ENCODE measurements at places on chromosomes 1 and 21.
A peak's percentile ranks its signal among the peaks of the same experiment; 100 is the strongest.

- DNase-seq: no peak
Observed at GRCh38 chr1:212981571-212982328, 31.4 kb downstream of the VASH2 start.

GRCh38 chr1:45009956-45010854, 919 bp downstream of the HECTD3 start:
- DNase-seq: peak; percentile 19

- DNase-seq: no peak
Observed at GRCh38 chr21:44752671-44753235, 41.4 kb upstream of the TSPEAR start.

DNA sequence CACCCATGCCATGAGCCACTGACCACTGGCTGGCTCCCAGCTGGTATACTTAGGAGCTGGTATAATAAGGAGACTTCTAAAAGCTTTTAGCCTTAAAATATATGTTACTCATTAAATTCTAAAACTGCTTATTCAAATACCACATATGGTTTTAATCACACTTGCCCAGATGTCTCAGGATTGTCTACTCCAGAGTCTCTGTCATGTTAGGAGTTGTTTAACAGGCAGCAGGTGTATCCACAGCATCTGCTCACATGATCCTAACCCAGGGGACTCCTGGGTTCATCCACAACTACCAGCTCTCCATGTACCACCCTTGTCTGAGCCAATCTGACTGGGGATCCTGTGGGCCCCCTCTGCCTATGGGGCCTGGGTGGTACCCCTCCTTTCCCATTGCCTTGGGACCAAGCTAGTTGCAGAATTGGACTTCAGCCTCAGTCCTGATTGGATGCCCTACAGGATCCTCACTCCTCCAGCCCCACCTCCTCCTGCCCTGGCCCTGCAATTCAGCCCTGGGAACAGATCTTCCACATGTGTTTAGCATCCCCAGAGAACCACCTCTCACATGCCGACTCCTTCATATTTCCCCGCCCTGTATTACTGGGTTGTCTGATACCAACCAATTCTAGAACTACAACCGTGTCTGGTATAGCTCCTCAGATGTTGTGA, 61.3 kb downstream of the BCAR3 start:
- peak; percentile 78 for DNase-seq

GRCh38 chr1:154405747-154406571, 816 bp downstream of the IL6R start:
- peak; percentile 84 for DNase-seq

DNA sequence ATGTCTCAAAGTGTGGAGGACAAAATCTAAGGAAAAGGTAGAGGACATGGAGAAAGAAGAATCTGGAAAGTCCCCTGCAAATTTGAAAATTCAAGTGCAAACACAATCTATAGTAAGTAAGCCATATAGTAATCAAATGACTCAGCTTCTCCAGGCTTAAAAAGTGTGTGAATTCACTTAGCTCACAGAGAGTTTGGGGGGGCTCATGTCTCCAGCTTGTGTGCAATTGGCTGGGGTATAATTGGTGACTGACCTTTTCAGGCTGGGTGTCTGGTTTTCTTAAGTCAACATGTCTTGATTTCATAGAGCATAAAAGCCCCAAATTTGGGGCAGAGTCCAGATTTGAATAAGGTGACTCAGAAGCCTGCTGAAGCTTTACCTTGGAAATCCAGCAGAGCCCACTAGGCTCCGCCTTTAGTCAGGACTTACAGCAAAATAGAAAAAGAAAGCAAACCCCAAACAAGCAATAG, 8.6 kb downstream of the CLDN14 start:
- peak; percentile 65 for DNase-seq

GRCh38 chr1:208997726-208998312, 585.7 kb upstream of the CAMK1G start:
- peak; percentile 36 for DNase-seq

- no peak for DNase-seq
Observed at GRCh38 chr1:110680036-110680735, 5.4 kb upstream of the KCNA3 start.

DNA sequence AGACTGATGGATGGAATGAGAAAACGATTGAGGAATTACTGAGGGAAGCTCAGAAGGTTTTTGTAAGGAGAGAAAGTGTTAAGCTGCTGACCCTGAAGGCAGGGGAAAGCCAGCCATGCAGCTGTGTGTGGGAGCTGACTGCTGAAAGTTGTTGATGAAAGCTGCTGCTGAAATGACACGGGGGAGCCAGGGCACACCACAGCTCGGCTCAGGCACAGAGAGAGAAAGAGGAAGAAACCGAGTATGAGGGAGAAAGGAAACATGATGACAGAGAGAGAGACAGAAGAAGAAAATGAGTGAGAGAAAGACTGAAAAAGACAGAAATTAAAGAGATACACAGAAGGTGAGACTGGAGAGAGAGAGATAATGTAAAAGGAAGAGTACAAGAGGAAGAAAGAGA, 115.5 kb downstream of the LRRC53 start:
- DNase-seq: no peak

DNA sequence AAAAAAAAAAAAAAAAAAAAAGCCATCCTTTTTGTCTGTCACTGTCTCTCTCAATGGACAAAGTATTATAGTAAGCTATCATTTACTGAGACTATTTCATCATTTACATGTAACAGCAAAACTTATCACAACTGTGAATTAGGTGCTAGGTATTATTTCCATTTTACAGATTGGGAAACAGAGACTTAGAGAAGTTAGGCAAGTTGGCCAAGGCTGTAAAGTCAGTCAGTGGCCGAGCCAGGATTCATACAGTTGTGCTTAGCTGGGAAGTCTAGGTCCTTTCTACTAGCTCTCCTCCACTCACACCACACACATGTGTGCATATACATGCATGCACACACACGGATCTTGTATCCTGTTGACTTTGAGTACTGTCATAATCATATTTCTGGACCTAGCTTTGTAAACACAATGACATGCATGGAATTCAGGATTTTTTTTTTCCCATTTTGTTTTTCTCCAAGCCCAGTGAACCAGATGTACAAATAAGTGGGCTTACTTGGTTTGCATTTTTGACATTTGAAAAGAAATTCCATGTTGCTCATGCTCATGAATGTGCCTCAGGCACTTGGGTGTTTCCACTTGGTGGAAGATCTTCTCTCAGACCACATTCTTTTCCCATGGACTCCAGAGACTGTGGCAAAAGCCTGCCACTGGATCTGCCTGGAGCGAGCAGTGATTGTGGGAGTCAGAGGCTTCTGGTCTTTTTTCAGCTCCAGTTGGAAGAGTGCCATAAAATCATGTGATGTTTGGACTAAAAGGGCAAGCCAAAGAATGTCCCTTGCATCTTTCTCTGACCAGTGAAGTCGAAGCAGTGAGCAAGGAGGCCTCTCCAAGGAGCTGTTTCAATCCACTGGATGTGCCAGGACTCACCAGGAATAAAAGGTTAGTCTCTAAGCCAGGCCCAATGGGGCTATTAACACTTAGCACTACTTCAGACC, 61.7 kb upstream of the DNAJC6 start:
- DNase-seq: peak; percentile 100

- DNase-seq: no peak
Observed at GRCh38 chr1:233386336-233386735, 58.8 kb downstream of the MAP3K21 start.

DNA sequence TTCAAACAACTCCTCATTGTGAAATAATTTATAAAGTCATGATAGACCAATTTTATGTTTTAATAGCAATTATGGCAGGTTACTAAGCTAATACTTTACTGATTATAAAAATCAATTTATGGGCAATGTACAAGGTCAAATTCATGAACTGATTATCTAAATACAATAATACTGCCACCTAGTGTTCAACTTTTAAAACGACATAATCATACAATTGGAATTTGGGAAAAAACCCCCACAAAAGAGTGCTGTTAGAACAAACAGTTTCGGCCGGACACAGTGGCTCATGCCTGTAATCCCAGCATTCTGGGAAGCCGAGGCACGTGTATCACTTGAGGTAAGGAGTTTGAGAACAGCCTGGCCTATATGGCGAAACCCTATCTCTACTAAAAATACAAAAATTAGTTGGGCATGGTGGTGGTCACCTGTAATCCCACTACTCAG, 14.0 kb downstream of the GTF2B start:
- DNase-seq: peak; percentile 50

DNA sequence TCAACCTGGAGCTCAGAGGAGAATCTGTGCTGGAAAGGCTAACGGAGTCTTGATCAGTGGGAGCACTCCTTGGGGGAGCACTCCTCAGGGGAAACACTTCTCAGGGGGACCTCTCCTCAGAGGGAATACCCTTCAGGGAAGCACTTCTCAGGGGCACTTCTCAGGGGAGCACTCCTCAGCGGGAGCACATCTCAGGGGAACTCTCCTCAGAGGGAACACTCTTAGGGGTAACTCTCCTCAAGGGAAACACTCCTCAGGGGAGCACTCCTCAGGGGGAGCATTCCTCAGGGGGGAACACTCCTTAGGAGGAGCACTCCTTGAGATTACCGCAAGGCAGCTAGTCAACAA, 41.2 kb downstream of the CD2 start:
- DNase-seq: no peak

DNA sequence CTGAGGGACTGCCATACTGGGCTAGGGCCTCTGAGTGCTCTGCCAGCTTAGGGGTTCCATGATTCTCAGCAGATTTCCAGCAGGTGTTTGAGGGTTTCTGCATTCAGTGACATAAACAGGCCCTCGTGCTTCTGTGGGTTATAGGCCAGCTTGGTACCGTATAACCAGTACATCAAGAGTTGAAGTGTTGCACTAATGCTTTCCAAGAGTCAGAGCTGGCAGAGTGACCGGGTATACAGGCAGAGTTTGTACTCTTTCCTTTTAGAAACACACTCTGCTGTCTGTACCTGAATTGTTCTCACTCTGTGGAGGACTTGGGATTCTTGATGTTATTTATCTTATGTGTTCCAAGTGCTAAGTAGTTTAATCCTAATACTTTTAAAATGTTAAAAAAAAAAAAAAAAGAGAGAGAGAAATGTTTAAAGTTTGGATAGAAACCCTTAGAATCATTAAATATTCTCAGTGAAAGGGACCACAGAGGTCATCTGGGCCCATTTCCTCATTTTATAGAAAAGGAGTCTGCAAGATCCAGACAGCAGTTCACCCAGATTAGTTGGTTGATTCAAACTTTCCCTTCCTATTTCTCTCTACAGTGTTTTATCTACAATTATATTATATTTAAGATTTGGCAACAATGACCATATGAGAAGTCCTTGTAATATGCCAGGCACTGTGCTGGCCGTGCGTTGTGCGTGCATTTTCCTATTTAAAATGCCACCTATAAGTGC, 325.8 kb downstream of the KIF26B start:
- no peak for DNase-seq

DNA sequence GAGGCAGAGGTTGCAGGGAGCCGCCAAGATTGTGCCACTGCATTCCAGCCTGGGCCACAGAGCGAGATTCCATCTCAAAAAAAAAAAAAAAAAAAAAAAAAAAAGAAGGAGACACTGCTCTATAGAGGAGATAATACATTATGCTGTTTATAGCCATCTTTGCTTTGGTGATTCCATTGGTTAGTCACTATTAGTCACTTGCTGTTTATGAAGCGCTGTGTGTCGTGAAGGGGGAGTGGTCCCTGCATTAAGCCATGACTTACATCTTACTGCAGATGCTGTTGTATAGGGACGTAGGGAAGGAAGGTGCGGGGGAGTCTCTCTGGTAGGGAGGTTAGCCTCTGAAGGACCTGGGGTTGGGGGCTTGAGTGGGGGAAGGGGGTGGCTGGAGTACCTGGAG, 48.3 kb downstream of the HUNK start:
- peak; percentile 66 for DNase-seq

DNA sequence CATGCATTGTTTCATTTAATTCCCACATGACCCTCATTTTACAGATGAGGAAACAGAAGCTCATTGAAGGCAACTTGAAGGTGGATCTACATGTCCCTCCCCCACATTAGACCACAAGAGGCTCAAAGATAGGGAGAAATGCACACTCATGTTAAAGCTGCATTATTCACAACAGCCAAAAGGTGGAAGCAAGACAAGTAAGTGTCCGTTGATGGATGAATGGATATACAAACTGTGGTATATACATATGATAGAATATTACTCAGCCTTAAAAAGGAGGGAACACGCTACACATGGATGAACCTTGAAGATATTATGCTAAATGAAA, 149.7 kb upstream of the JUN start:
- no peak for DNase-seq

GRCh38 chr21:33246506-33246905, 16.8 kb downstream of the IFNAR2 start:
- DNase-seq: no peak

Data from EH (cell line).